Brain (organoid and tissue), 16 donors: ENCODE measurements at places on chromosomes 1 and 21.

DNA sequence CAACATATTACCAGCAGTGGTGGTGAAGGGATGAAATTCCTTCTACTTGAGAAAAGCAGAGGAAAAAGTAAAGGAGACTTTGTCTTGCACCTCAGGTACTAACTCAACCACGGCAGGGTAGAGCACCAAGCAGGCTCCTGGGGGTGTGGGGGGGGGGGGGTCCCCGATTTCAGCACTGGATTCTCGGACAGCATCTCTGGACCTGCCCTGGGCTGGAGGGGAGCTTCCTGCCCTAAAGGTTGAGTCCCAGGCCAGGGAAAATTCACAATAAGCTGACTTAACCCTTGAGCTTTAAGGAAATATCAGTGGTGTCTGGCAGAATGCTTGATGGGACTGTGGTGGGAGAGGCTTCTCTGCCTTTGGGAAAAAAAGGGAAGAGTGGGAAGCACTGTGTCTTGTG, 233.2 kb upstream of the CXADR start:
- DNase-seq, result no peak

DNA sequence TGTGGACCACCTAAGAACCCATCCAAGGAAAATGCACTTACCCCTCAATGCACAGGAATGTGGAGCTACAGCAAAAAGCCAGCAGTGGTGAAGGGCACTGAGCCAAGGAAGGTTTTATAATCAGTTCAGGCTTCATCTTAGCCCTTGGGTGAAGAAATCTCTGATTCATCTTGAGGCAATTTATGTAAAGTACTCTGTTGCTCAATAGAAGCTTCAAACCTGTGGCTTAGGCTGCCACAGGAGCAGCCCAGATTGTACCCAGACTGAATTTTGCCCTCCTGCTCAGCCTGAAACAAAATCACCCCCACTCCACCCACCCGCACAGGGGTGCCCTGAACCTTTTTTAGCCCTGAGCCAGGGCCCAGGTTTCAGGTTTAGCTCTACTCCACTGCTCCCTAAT, at the start of gene S100A12:
S100A12 (minus strand) TSS at position 111 of the 400 bp plus-strand sequence. CDS start 1,029 bp downstream, outside the sequence.
- no peak for DNase-seq

- no peak for DNase-seq
These were observed 14.8 kb upstream of the SLC45A1 start for GRCh38 chr1:8303141-8303540.

- no peak for DNase-seq
These were observed 228.2 kb downstream of the DNM3 start for GRCh38 chr1:172069534-172069933.

GRCh38 chr1:245277276-245277675, 122.5 kb downstream of the KIF26B start:
- no peak for DNase-seq
